NCI-H1417 (cell line): ENCODE measurements at places on chromosomes 5 and 9.

DNA sequence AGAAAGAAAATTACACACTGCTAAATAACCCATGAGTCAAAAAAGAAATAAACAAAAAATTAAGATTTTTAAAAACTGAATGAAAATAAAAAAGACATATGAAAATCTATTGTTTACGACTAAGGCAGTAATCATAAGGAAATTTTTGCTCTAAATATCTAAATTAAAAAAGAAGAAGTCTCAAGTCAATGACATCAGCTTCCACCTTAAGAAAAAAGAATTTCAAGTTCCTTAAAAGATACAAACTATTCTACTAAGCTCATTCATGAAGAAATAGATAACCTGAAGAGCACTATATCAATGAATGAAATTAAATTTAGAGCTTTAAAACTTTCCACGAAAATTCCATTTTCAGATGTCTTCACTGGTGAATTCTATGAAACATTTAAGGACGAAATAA is 15.7 kb upstream of the STARD4 start:
- DNase-seq = no peak

DNA sequence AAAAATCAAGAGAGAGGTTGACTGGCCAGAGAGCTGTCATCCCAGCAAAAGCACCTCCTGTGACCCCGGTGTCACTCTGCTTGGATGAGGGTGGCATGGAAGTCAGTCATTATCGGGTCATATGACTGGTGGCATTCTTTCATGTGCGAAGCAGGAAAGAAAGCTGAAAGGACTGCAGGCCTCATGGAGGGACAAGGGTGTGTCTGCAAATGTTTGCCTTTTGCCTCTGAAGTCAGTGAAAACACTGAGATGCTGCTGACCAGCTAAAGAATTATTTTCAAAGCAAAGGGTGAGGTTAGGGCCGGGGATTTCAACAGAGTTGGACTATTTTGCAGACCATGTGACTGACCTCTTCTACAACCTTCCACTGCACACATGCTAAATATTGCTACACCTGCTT is 298.3 kb downstream of the CSNK1G3 start:
- DNase-seq = peak; percentile 53

DNA sequence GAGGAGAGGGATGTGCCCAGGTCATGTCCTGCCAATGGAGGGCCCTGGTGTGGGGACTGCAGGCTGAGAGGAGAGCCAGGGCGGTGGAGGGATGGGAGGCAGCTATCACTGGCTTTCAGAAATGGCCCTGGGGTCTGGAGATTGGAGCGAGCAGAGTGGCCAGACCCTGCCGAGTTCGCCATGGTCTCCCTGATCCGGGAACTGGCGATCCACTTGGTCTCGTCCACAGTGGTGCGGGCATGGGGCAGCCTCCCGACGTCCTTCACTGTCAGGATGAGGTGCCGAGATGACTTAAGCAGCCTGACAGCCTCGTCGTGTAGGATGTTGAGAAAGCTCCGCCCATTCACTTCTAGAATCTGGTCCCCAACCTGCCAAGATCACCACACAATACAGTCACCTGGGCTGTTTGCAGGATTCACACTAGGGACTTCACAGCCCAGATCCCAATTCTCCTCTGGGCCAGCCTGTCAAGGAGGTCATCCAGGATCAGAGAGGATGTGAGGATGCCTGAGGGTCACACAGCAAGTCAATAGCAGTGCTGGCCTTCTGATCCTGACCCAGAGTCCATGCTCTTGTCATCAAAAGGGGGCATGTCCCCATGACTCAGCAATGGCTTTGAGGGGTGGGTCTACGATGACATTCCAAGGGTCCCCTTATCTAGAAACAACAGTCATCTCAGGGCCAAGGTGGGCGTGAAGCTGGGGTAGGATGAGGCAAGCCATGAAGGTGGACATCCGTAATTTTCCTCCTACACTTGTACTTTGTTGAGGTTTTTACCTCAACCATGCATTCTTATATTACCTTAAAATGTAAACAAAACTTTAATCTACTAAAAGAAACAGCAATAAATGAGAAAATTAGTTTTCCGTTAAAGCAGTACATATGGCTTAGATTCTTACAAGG is 38.5 kb upstream of the AKNA start:
- DNase-seq = no peak

DNA sequence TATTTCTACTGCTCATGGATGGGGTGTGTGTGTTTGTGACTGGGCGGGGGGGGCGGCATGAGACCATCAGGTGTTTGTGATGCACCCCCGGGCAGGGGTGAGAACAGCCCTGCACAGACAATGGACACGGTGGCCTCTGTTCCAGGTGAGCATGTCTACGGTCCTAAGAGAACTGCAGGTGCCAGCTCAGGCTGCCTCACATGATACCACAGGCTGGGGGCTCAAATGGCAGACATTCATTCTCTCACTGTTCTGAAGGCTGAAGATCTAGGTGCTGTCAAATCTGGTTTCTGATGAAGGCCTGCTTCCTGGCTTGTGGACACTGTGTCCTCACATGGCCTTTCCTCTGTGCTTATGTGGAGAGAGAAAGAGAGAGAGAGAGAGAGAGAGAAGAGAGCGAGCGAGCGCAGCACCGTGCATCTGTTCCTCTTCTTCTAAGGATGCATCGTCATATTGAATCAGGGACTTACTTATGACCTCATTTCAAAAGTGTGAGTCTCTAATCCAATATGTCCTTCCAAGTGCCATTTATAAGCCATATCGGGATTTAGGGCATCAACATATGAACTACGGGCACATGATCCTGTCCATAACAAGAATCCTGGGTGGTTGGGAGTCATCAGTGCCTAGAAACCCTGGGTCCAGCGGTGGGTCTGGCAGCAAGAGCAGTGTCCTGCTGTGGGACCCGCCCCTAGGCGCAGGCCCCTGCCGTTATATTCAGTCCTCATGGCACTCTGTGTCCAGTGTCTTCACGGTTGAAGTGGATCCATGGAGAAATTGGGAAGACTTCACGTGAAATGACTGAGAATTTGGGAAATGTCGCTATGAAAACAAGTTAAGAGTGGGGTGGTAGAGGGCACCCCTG is 42.5 kb downstream of the NXNL2 start:
- DNase-seq = no peak

- DNase-seq = peak; percentile 20
These were observed 141.5 kb downstream of the GABRG2 start for GRCh38 chr5:162209005-162209605.

DNA sequence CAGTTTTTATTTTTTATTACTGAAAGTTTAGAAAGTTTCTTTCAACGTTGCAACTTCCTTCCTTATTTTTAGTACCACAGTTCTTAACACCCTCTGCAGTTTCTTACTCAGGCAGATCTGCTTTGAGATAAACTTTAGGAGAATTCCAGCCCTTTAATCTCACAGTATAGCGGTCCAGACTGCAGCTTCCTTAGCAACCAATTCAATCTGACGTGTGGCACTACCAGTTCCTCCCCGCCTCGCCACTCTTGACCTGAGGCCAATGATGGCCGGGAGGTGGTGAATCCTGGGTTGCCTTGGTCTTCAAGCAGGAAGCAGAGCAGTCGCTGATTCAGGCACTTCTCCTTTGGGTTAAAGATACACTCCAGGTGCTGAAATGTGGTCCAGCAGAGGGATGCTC is 334.3 kb upstream of the TRPC7 start:
- DNase-seq = no peak

DNA sequence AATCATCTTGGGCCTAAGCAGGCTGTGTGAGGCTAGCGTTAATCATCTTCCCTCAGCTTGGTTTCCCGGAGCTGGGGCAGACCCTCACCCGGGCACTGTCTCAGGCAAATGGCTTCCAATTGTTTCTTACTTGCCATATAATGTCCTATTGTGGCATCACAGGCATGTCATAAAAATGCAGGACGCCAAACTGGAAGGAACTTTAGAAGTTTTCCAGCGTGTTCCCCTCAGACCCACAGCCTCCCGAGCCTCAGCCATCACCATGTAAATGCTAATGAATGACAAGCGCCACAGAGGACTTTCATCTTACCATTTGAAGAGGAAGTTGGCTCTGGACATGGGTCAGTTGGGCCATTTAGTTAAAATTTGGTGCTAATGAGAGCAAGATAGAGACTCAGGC is 143.0 kb upstream of the IRX1 start:
- no peak for DNase-seq

- DNase-seq = peak; percentile 66
These were observed 1111.8 kb downstream of the TAF11L14 start for GRCh38 chr5:18745988-18746615.

- no peak for DNase-seq
These were observed 7.1 kb upstream of the RPS23 start for GRCh38 chr5:82285206-82285605.

DNA sequence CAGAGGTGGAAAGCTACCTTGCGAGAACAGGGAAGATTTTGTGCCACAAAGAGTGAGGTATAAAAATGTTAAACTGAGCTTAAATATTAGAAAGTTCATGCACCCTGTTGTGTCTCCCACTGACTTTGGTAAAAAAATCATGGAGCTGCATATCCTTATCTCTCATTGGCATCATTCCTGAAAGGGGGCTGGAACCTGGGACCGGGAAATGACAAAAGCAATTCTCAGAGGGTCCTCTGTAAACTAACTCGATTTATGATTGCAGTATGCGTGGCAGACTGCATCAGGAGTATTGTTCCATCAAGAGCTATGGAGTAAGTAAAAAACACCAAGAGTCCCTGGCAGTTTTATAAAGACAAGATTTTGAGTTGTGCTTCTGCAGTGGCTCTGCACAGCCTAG is 148.8 kb downstream of the DCP2 start:
- no peak for DNase-seq

- DNase-seq = no peak
These were observed 29.0 kb downstream of the PITX1 start for GRCh38 chr5:135005076-135005475.

GRCh38 chr5:172679628-172680212 is 38.7 kb downstream of the NEURL1B start:
- no peak for DNase-seq

- peak; percentile 7 for DNase-seq
These were observed 191.0 kb downstream of the RAB3C start for GRCh38 chr5:58773744-58774441.

DNA sequence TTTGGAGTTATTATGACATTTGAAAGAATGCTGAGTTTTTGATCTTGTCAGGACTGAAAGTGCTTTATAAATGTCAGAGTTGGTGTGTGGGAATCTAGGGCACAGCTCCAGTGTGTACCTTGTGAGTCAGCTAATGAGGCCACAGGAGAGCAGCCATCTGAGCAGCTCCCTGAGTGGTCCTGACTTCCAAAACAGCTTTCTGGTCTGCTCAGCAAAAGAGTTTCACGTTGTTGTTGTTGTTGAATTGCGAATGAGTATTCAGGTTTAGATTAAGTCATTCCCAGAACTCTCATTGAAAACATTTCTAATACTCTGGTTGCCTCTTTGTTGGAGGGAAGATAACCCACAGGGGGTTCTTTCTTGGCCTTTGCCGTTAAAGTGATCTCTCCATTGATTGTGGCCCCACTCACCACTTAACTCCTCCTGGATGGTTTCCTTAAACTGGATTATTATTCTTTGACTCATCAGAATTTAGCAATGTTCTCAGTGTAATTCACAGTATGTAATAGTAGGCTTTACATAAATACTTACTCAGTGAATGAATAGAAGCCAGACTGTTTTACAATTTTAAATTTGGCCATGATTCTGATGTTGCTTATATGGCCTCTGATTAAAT is 125.1 kb upstream of the SGCD start:
- DNase-seq = no peak

DNA sequence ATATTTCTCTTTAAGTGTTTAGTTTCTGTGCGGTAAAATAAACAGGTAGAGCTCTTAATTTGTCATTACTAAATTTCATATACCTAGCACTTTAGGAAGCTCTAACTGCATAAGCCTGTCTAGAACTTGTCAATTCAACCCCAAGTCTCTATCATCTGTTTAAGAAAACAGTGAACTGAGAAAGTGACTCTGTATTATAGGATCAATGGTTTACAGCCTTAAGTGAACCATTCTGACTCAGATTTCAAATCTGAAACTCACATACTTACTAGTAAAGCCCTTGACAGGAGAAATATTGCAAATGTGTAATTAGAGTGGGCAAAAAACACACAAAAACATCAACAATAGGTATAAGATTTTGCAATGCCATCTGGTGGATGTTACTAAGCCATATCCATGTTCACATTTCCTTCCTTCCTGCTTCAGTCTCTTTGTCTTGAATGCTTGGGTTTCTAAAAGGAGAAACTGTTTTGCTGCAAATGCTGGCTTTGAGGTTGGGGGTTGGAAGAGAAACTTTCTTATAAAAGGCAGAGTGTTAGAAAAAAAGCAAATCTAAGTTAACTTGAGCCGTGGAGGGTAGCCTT is 101.8 kb downstream of the DOCK8 start:
- no peak for DNase-seq

DNA sequence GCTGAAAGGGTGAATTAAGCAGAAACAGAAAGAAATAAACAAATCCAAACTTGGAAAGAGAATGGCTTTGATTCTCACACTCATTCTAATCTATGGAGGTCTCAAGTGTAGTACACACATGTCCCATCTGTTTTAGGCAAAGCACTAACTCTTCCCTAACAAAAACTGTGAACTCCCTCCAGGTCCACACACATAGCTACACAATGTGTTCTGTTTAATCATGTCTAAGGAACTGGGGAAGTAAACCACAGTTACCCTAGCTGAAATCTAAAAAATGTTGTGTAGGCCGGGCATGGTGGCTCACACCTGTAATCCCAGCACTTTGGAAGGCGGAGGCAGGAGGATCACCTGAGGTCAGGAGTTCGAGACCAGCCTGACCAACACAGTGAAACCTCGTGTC is 118.7 kb upstream of the FST start:
- no peak for DNase-seq

DNA sequence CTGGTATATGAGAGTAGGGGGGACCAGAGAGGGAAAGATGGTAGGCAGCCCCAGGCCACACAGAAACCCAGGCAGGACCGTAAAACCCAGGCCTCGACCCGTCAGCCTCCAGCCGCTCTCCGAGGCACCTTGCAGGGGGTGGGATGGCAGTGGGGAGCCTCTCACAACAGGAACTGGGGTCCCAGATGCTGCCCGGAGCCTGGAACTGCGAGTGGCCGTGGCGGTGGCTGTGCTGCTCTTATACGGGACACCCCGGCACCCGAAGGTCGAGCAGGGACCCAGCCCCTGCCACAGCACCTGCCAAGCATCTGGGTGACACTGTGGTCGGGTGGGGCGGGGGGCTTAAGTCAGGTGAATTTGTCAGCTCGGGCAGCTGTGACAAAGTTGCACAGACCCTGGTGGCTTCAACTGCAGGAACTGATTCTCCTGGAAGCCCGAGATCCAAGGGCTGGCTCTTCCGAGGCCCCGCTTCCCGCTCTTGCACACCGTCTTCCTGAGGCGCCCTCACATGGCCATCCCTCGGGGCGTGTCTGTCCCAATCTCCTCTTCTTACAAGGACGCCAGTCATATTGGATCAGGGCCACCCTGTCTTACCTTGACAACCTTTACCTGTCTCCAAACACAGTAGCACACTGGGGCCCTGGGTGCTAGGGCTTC is 47.6 kb upstream of the EGFL7 start:
- DNase-seq = no peak

GRCh38 chr5:132655821-132656773 is 1.9 kb upstream of the IL13 start:
- DNase-seq = no peak

DNA sequence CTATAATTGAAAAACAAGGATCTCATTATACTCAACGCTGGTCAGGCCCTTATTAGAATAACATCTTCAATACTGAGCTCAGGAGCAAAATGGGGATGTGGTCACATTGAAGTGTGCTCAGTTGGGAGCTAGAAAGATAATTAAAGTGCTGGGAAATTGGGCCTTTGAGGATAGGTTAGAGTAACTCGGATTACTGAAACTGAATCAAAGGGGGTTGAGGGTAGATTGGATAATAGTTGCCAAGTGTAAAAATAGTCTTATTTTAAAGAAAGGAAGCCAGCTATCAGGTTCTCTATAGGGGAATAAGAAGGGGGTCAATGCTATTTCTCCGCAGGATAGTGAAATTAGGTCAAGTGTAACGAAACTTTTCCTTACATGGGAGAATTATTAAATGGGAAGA is 391.0 kb upstream of the PTPRD start:
- DNase-seq = no peak
